ENCODE measurements at places on chromosomes 7 and 10.

GRCh38 chr7:127702052-127702652 lies 50.2 kb downstream of the SND1 start:
- DNase-seq = no peak

GRCh38 chr7:24956021-24956420 lies 24.0 kb downstream of the OSBPL3 start:
- DNase-seq = no peak

DNA sequence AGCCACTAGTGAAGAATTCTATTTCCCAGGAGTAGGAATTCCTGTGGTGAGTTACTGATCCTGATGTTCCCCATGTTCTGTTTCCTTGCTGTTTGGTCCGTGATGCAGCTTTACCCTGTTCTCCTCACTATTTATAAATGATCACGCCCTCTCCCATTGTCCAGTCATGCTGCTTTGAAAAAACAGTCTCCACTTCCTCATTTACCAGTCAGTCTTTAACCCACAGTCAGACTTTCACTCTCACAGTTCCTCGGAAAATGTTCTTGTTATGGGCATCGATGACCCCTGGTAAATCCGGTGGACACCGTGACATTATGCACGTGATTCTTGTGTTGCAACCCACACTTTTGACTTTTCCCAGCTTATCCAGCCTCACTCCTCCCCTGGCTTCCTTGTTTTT lies 14.4 kb downstream of the SCIN start:
- no peak for DNase-seq

DNA sequence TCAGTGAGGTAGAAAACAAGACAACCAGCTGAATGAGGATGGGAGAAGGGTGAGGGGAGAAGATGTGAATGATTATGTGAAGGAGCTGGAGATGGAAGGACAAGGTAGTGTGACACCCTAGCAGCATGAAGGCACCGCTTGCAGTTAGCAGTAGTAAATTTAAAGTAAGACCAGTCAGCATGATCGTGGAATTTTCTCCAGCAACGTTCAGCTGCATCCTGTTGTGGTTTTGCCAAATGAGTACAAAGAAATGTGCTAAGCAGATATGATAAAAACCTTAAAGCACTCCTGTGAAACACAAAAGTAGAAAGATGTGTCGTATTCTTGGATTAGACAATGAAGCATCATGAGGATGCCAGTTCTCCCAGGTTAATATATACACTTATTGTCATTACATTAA lies 34.1 kb upstream of the IFRD1 start:
- no peak for DNase-seq
